Ureter (tissue), 1 donor: ENCODE measurements at places on chromosomes 6 and 20.
A peak's percentile ranks its signal among the peaks of the same experiment; 100 is the strongest.

DNA sequence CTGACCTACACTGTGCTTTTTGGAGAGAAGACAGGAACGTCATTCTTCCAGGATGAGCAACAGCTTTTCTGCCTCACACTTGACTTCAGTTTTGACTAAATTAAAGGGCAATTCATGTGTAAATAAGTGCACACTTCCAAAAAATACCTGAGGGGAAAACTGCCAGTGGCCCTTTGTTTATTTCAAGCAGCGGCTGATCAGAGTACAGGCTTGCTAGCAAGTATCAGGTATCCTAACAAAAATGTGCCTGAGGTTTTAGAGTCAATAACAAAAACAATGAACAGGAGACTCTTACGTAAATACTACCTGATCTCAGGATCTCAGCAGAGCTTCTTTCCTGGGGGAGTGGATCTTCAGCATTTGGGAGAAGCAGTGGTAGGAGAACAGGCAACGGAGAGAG is 12.4 kb downstream of the LY86 start:
- DNase-seq = no peak

- no peak for DNase-seq
These were observed 467.6 kb downstream of the DHX35 start for GRCh38 chr20:39429726-39430125.

- DNase-seq = no peak
These were observed 17.3 kb downstream of the PLCG1 start for GRCh38 chr20:41154436-41155176.

DNA sequence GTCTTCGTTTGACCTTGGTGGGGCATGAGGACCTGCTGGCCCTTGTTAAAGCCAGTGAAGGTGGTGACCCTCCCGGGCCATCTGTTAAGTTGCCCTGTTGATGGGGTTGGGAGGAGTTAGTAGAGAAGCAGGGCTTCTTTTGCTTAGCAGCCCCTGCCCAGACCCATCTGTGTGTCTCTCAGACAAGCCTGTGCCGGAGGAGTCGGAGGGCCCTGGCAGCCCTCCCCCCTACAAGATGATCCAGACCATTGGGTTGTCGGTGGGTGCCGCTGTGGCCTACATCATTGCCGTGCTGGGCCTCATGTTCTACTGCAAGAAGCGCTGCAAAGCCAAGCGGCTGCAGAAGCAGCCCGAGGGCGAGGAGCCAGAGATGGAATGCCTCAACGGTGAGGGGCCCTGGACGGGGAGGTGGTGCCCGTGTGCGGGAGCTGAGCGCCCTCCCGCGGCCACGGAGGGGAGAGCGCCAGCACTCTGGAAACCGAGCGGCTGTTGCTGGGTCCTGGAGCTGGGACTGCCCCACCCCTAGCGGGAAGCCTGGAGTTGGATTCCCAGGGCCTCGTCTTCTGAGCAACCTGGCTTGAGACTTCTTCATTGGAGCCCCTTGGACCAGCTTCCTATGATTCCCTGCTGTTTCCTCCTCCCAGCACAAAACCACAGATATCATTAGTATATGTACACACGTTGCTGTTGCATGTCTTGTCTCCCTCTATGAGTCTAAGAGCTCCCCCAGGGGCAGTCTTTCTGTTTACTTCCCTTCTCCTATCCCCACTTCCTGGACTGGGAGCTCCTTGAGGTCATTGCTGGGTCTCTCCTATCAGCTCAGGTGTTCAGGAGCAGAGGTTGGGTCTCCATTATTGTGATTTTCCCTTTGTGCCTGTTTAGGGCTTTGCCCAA is 27.6 kb upstream of the SRF start:
- peak; percentile 89 for DNase-seq

- DNase-seq = no peak
These were observed 85.1 kb upstream of the CNKSR3 start for GRCh38 chr6:154595538-154595937.

- no peak for DNase-seq
These were observed 505.5 kb downstream of the PRIM2 start for GRCh38 chr6:57822896-57823358.

DNA sequence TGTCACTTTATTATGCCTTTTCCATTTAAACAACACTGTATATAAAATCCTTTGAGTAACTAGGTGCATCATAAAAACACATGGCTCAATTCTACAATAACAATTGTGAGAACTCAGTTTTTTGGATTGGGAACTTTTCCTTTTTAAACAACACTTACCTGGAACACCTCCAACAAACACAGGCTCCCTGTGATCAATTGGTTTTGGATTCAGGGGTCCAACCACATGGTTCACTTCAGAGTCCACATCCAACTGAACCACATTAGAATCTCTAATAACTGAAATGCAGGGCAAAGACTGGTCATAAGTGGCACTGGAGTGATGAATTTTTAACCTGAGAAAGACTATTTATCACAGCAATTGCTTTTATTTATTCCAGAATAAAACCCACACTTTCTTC is 26.5 kb downstream of the FAM229B start:
- no peak for DNase-seq

DNA sequence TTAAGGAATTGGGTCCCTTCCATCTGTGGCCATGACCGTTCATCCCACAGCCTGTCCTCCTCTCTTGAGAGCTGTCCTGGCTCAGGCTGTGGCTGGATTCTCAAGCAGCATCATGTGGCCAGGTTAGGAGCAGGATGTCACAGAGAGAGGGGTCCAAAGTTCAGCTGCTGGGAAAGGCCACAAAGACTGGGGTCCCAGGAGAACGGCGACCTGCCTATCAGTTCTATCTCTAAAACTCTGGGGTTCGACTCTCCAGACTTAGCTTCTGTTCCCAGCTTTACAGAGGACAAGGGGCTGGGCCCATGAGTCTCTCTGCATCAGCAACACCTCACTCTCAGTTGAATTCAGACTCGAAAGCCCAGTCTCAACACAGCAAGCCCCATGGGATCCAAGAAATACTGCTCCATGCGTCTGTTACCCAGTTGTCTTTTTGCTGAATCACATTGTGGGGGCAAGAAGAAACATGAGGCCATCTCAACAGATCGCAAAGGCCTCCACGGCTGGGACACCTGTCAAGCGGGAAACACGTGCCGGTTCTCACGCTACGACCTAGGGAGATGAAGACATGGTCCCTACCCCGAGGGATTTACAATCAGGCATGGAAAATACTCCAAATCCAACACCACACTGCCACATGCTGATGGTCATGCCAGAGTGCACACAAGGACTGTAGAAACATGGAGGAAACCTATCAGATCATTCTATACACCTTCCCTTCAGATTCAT is 95.4 kb downstream of the SLC22A23 start:
- no peak for DNase-seq

DNA sequence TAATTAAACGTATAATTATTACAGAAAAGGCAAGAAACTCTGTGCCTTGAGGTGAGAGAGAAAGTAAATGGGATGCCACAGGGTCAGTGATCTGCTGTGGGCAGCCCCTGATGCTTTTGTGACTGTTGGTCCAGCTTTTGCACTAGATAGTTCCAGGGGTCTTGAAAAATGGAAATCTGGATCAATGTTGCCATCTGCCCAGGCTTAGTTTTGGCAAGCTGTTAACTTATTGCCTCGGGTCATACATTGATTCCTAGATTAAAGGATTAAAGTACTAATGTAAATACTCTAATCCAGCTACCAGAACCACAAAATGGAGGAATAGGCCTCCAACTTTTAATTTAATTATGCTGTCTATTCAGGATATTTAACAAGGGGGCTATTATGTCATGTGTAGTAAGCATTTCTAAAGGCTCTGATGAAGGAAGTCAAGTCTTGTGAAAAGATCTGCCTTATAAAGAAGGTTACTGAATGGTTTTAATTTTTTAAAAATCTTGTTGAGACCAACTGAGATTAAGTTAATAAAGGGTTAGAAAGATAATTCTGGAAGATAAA is 376.0 kb upstream of the HS3ST5 start:
- no peak for DNase-seq

DNA sequence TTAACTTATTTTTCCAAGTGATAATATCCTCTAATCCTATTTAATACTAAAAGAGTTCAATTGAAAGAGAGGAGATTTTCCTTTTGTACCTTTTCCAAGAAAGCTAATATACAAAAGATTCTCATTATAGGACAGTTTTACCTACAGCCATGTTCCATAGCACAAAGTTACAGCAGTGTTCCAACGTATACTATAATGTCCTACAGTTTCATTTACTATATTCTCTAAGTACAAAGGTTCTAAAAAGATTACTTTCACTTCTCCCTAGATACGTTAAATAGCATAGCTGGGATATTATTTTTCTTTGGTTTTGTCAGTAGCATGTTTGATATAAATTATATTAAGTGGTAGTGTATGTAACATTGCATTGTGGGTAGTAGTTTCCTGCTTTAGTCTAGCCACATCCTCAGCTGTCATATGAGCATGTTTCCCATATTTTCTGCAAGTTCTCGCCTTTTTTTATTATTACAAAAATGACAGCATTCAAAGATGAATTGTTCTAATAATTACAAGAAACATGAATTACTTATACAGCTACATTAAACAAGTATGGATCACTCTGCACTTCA is 4.4 kb upstream of the RUNX2 start:
- DNase-seq = no peak

- no peak for DNase-seq
These were observed 26.5 kb downstream of the CD109 start for GRCh38 chr6:73722318-73723060.

DNA sequence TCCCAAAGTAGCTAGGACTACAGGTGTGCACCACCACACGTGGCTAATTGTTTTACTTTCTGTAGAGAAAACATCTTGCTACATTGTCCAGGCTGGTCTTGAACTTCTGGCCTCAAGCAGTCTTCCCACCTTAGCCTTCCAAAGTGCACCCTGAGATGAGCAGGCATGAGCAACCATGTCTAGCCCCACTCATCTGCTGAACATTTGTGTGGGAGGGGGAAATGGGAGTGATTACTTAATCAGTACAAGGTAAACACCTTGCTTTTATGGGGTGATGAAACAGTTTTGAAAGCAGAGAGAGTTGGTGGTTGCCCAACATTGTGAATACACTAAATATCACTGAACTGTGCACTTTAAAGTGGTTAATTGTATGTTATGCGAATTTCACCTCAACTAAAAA is 5.3 kb downstream of the APMAP start:
- no peak for DNase-seq

- no peak for DNase-seq
These were observed 80.2 kb downstream of the MLIP start for GRCh38 chr6:54191461-54191860.

- no peak for DNase-seq
These were observed 21.8 kb downstream of the LMBRD1 start for GRCh38 chr6:69774740-69775584.

GRCh38 chr6:166830185-166830890 is 126.0 kb downstream of the RNASET2 start:
- DNase-seq = no peak

DNA sequence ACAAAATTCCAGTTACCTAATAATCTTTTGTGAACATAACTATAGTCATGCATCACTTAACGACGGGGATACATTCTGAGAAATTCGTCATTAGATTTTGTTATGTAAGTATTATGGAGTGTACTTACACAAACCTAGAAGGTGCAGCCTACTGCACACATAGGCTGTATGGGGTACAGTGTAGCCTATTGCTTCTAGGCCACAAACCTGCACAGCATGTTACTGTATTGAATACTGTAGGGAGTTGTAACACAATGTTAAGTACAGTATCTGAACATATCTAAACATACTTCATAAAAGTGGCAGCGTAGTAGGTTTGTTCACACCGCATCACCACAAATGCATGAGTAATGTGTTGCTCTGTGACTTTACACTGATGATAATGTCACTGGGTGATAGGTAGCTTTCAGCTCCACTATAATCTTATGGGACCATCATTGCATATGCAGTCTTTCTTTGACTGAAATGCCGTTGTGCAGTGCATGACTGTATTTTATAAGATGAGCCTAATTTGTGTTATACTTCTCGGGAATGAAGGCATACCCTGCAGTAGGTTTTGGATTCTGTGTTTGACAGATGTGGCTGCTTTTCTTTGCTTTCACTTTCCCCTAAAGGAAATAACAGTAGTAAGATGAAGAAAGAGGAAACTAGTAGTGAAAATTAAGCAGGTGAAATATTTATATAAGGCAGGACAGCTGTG is 365.6 kb downstream of the FARS2 start:
- no peak for DNase-seq

DNA sequence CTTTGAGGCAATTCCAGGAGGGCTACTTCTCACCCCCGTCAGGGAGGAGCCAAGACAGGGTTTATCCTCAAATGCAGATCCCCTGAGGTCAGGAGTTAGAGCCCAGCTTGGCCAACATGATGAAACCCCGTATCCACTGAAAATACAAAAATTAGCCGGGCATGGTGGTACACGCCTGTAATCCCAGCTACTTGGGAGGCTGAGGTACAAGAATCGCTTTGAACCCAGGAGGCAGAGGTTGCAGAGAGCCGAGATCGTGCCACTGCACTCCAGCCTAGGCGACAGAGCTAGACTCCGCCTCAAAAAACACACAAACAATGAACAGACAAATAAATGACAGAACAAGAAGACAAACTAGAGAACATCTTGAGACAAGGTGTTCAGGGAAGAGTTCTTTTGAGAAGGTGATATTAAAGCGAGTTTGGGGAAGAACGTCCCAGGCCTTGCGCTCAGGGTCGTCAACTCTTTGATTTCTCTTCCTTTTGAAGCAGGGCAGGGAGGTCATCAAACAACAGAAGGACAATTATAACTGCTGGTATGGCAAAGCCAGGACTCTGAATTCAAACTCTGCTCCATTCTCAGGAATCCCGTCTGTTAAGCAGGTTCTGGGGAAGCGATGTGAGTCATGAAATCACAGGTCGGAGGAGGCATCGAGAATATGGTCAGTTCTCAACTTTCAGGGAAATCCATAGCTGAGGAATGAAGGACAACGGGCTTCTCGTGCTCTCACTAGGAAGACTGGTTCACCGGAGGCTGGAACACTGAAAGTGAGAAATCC is 1.4 kb upstream of the RALY start:
- no peak for DNase-seq

GRCh38 chr20:45341939-45342854 is 6.0 kb downstream of the SDC4 start:
- DNase-seq = peak; percentile 80

DNA sequence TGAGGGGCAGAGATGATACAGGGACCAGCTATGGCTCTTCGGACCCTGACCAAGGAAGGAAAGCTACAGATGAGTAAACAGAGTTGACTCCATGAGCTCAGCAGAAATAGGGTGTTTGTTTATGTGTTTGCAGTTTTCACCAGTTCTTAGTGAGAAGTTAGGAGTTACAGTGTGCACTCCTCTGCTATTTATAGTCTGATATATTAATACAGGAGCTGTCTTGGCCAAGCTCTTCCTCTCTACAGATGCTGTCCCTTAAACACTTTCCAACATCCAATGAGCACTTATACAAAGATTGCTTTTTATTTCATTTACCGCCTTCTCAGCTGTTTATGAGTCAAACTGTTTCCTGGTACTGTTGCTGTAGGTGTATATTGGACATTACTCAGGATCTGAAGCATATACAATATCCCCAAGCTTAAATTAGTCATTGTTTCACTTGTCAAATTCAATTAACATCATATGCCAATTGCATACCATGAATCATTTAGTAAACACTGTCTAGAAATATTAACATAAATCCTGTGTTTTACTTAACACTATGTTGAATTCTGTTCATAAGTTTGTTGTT is 618.0 kb downstream of the PRKN start:
- no peak for DNase-seq
